WERI-Rb-1 (cell line): ENCODE measurements at places on chromosomes 13 and 19.

DNA sequence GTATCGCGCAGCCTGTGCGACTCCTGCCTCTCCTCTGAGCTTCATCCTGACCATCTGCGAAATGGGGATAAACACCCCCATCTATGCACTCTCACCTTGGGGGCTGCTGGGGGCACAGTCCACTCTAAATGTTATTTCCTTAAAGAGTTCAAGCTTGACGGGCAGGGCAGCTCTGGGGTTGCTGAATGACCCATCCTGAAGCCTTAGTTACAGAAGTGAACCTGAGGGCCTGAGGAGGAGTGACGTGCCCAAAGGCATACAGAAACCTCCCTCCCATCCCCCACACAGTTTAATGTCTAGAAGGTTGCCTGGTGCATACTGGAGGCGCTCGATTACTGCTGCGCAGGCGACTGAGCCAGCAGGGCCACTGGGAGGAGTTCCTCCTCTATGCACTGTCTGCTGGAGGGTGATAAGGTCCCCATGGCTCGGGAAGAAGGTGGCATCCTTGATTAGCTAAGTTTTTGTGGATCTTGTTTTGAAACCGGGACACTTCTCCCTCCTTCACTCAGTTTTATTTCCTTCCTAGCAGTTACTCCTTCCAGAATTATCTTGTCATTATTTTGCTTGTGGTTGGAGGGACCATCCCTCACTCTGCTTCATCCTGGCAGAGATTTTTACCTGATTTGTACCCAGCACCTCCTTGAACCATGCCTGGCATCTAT is 572 bp upstream of the FKBP8 start:
- peak; percentile 57 for DNase-seq

DNA sequence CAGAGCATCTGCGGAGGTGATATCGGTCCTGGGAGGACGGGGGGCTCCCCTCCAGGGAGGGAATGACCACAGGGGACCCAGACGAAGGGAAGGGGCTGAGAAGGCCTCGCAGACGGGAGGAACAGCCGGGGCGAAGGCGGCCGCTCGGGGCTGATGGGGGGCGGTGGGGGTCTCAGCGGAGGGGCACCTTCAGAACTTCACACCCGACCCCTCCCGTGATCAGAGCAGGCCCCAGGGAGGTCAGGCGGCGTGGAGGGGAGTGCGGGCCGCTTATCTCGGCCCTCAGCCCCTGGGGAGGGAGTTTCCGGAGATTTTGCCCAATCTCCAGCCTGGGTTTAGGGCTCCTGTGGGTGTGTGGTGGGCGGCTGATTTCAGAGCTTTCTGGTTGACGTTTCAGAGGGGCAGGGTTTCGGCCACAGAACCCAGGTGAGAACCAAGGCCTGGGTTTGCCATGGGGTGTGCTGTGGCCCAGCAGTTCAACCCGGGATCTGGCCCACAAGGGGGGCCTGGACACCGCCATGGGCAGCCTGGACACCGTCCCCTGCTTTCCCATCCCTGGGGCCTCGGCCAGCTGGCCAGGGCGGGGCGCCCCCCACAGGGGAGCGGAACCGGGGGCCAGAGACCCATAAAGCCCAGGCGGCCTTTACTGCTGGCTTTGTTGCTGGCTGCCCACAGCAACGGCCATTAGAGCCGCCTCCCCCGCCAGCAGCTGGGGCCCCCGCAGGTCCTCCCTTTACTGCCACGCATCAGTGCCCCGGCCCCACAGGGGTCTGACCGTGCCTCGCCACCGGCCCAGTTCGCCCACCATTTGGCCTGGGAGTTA is 29.0 kb downstream of the ARID3A start:
- no peak for DNase-seq

DNA sequence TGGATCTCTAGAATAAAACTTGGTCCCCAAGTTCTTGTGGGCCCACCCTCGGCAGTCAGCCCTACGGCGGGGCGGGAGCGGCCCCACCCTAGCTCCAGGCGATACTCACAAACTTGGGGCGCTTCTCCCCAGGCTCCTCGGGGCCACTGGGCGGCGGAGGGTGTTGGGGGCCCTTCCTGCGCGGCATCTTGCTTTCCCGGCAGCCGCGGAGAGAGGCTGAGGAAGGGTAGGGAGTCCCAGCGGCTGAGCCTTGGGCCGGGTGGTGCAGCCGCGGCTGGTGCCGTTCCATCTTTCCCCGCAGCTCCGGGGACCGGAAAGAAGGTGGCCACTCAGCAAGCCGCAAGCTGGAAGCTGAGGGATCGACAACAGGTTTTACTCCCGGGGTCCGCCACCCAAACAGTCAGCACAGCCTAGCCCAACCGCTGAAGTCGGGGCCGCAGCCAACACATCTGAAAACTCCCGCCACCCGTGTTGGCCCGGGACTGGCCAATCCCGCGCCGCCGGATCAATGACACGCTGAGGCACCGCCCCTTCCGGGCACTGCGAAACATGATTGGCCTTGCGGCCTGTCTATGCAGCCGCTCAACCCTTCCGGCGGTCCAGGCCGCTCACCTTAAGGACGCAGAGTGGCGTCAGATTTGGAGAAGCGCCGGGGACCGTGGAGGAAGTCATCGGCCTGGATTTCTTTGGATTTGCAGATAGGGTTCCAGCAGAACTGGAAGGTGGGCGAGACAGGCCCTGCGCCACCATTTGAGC is at the start of gene DIAPH3:
TSS of gene DIAPH3 (minus strand) at position 451 of the 756 bp plus-strand sequence. CDS start at position 289, 162 bp downstream.
- DNase-seq: peak; percentile 90

DNA sequence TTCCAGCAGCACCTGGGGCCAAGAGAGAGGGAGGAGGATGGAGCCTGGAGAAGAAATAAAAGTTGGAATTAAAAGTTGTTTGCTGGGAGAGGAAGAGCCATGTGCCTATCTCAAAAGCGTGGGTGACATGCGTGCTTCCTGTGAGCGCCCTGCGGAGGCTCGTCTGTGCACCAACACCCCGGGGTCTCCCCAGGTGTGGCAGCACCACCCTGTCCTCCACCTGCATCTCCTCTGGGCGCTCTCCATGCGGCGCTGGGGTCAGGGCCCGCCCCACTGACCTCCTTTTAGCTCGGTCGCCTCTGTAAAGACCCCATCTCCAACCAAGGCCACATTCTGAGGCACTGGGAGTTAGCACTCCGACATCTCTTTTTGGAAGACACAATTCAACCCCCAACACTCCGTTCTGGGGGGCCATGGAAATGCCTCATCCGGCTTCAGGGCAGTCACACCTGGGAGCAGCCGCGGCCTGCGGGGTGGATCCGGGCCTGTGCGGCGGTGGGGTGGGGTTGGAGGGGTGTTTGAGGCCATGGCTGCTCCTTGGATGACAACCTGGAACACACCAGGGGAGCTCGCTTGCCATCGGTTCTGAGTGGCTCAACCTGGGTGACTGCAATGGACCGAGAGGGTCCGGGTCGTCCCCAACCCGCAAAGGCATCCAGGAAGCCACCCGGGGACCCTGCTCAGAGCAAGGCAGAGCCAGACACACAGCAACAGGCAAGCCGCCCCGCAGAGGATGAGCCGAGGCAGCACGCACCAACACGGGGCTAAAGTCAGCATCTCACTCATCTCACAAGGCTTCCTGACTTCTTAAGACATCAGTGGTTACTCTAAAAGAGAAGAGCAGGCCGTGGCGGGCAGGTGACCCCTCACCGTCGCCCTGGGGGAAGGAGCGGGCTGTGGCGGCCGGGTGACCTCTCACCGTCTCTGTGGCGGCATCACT is 79.4 kb upstream of the MCF2L start:
- no peak for DNase-seq

DNA sequence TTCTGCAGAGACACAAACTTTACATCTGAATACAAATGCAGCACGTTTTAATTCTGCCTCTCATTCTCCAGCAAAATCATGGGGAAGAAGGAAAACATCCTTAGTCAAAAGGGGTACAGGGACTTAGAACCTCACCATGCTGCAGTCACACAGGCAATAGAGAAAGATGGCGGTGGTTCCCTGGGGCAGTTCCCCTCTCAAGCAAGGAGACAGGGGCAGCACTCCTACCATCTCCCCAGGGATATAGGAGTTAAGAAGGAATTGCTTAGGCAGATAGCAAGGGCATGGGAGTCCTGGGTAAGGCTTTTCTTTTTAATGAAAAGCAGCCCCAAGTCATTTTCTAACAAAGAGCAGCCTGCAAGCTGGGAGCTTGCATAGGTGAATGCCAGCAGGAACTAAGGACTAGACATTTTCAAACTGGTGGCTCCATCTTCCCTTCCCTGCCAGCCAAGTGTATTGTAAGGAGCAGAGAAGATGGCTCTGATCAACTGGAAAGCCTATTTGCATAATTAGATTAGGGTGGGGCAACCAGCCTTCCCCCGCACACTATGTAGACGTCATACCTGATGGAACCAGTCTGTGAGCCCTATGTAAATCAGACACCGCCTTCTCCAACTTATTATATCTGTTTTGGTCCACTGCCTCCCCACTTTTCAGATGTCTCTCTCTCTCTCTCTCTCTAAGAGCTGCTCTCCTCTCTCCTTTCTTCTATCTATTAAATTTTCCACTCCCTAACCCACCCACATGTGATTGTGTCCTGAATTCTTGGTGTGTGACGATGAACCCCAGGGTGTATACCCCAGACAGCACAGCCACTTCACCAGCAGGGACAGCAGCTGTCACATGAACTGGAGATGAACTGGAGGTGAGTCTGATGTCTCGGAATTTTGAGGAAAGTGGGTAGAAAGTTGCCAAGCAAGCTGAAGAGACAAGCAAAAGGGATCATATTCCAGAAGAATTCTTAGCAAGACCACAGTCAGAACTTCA is 514.5 kb downstream of the IRS2 start:
- no peak for DNase-seq
